ENCODE measurements at places on chromosomes 5 and 9.
A peak's percentile ranks its signal among the peaks of the same experiment; 100 is the strongest.

GRCh38 chr5:79689541-79690466 lies at the start of gene CMYA5:
TSS of gene CMYA5 (plus strand) at chr5:79689836. CDS start at chr5:79689908, 72 bp downstream.
- DNase-seq = no peak

- DNase-seq = no peak
These were observed 103.3 kb upstream of the SLIT3 start for GRCh38 chr5:169404223-169404622.

GRCh38 chr5:54178207-54178606 lies 132.2 kb downstream of the ARL15 start:
- DNase-seq = no peak

DNA sequence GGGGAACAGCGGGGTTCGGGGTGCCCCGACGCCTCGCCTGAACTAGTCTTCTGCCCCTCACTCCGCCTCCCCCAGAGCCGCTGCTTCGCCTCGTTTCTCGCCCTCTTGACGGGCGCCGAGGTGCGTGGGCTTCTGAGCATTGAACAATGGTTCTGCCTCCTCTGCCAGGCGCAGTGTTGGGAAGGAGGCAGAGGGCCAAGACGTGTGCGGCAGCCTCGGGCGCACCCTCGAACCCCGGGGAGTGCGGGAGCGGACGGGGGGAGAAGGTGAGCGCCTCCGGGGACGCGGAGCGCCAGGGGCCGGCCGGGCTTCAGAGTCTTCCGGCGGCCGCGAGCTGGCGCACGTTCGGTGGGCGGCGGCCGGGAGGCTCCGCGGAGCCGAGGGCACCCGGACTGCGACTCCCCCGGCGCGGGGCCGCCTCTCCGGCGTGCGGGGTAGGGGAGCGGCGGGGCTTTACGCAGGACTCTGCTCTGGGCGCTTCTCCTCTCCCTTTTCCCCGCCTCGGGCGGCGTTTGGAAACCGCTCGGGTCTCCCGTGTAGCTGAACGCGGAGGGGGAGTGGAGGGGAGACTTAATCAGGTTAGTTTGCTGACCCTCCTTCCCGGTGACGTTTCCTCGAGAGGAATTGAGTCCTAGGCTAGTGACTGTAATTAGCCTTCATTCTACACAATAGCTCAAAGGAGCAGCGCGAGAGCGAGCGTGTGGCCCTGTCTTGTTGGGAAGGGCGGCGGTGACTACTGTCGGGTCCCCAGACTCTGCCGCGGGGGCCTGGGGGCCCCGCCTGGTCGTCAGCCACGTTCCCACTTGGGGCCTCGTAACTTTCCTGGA lies 1.1 kb downstream of the VLDLR start:
- DNase-seq = peak; percentile 36

GRCh38 chr9:8800196-8800595 lies 1000.6 kb upstream of the DMAC1 start:
- DNase-seq = no peak

GRCh38 chr9:107348836-107349235 lies 65.8 kb downstream of the RAD23B start:
- DNase-seq = no peak

DNA sequence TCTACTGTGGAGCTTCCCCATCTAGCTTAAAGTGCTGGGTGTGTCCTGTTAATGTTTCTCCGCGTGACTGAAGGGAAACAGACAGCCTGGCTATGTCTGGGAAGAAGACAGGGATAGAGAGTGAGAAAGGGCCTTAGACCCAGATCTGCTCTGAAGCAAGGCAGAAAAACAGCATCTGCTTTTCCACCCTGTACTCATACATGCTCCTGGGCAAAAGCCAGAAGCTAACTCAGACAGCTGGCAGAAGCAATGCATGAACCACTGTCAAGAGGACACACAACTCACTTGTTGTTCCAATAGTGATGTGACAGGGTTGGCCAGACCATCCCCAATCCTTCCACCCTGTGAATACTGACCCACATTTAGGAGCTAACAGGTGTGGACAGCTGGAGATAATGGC lies 63.3 kb downstream of the DPYSL3 start:
- DNase-seq = no peak

DNA sequence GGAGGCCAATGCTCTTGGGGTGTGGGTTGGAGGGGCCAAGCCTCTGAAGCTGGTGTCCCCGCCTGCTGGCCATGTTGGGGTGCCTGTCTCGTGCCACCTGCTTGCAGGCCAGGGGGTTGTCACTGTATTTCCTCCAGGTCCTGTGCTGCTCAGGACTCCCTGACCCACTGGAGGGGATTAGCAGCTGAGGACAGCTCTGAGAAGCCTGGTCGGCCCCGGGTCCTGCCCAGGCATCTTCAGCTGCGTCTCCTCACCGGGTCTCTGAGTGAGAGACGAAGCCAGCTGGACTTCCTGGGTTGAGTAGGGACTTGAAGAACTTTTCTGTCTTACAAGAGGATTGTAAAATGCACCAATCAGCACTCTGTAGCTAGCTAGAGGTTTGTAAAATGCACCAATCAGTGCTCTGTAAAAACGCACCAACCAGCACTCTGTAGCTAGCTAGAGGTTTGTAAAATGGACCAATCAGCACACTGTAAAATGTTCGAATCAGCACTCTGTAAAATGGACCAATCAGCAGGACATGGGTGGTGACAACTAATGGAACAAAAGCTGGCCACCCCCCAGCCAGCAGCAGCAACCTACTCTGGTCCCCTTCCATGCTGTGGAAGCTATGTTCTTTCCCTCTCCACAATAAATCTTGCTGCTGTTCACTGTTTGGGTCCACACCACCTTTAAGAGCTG lies 20.6 kb upstream of the SLC9A3 start:
- no peak for DNase-seq

DNA sequence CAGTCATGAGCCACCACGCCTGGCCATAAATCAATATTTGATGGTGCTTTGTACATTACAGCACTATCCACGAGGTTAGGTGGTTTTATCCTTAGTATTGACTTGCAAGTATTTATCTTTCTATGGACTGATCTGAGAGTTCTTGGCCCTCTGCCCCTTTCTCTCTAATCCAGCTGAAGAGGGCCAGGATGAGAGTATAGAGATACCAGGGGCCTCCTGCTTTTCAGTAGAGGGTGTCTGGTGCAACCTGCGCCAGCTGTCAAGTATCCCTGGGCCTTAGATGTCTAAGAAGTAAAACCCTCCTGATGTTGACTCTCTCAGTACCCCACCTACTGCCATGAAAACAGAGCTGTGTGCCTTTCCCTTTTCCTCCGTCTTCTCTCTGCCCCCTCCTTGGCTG lies 153.4 kb downstream of the SLIT3 start:
- no peak for DNase-seq

DNA sequence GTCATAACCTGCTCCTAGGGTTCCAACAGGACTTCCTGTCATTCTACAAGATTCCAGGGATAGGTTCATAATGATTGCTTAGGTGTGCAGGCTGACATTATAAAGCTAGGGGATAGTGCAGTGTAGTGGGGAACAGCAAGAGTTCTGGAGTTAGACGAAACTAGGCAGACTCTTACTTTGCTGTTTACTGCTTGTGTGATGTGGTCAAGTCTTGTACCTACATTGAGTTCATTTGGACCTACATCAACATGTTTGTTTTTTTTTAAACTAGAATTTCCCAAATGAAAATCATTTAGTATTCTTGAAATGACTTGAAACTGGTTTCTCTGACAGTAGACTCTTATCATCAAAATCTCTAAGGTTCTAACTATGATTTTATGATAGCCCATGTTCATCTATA lies 21.2 kb upstream of the CCNH start:
- no peak for DNase-seq

DNA sequence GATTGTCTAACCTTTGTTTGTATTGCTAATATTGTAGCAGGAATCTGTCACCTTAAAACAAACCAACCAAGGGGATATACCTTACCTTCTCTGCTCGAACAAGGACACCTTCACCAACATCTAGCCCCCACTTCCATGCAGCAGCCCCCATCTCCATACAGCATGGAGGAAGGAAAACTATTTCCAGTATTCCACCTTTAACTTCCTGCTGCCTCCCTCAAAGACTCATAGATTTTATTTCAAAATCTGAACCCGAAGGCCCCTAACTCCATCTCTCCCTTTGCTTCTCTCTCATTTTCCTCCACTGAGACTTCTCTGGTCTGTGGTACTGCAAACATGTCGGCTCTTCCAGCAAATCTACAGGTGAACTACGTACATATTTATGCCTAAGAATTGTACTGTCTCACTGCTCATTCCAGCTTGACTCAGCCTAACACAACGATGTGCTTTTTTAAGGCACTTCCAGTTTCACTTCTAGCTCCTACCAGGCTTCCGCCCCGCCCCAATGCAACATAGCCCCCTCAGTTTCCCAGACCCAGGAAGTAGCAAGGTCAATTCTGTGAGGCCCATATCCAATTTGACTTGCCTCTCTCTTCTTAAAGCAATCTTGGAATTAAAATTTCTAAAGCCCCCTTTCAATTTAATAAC lies 70.7 kb upstream of the RNF38 start:
- DNase-seq = no peak

GRCh38 chr9:91943478-91944470 lies 6.3 kb downstream of the ROR2 start:
- DNase-seq = no peak

GRCh38 chr9:25353783-25354182 lies 324.5 kb downstream of the TUSC1 start:
- no peak for DNase-seq

DNA sequence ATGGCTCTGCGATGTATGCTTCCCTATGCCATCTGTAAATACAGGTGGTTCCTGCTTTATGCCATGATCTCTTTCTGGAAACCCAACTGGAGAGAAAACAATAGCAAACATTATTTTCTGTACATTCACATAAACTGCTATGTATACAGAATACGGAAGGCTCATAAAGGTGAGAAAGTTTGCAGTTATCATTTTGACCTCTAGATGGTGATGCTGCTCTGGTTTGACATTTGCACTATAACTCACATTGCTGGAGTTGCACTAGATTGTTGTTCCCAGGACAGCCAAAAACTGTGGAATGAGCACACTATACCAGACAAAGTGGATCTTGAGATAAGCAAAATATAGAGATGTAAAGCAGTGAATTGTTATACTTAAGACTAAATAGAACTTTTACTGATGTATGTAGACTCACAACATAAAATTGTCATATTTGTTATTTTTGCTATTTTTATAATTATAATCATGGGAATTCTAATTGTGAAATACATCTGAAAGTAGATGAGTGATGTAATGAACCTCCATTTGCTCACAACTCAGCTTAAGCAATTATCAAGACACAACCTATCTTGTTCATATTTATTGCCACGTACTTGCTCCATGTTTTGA lies 246.5 kb downstream of the PTPRD start:
- peak; percentile 1 for DNase-seq

DNA sequence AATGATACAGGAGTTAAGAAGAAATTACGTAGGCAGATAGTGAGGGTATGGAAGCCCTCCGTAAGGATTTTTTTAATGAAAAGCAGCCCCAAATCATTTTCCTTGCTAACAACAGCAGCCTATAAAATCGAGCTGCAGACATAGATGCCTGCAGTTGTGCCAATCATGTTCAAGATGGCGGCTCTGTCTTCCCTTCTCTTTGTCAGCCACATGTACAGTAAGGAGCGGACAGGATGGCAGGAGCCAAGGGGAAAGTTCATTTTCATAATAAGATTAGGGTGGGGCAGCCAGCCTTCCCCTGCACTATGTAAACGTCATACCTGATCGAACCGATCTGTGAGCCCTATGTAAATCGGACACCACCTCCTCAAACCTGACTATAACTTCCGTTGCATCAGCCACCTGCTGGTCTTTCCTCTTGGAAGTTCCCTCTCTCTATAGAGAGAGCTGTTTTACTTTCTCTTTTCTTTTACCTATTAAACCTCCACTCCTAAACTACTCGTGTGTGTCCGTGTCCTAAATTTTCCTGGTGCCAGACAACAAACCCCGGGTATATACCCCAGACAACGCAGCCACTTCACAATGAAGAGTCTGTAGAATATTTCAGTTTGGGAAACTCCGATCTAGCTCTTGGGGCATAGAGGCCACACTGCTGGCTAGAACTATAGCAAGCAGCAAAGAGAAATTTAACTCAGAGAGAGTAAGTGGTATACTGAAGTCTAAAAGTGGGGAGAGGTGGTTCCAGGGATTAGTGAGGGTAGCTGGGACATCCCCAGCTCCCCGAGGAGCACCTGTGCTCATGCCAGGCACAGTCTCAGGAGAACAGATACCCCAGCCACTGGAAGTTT lies 20.8 kb upstream of the SLC24A2 start:
- DNase-seq = no peak

GRCh38 chr9:90002397-90003271 lies 397.8 kb downstream of the GADD45G start:
- no peak for DNase-seq

DNA sequence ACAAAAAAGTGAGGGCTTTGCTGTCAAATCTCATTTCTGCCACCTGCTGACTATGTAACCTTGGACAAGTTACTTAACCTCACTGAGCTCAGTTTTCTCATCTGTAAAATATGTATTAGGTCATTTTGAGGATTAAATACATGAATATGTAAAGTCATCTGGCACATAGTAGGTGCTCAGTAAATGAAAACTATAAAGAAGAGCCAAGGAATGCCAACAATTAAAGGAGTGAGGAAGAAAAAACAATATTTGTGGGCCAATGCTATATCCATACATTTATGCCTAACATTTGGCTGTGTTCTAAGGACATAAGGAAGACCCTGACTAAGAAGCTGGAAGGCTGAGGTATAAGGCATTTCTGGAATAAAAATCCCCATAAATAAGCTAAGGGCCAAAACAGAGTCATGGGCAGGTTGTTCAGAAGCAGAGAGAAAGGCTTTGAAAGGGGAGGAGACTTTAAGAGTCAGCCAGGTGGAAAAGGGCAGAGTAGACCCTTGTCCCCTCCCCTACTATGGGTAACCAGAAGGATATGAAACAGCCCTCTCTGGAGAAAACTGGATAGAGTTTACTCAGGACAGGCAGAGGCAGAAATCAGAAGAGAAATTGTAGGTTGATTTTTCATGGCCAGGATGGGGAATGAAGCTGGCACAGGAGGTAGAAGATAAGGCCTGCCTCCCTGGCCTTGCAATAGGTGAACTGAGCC lies 47.6 kb upstream of the SIL1 start:
- no peak for DNase-seq

DNA sequence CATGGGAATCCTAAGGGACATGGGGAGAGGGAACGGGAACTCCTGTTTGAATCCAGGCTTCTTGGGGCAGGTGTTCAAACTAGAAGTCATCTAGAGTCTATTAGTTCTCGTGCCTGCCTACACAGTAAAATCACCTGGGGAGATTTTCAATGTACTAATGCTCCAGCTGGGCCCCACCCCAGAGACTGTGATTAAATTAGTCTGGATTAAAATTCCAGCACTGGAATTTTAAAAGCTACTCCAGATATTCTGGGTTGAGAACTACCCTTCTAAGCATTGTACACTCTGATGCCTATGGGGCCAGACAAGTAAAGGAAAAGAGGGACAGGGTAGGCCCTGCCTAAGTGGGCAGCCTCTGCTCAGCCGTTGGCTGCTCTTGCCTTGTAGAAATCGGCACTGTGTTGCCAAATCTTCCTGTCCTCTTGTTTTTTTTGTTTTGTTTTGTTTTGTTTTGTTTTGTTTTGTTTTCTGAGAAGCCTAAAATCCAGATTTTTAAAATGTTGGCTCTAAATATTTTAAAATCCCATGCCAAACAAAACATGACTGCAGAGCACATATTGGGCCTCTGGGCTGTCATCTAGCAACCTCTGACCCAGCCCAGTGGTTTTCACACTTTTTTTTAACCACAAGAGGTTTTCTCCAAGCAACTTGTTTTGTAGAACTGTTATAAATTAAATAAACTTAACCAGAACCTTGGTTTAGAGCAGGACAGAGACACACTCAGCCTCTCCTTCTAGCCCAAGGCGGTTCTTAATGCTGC lies 29.0 kb downstream of the ADRB2 start:
- no peak for DNase-seq
